Ovary (tissue), 10 donors: ENCODE measurements at places on chromosomes 12 and 14. TPM values are rescaled to one million over a fixed set of nuclear protein-coding genes. Genes with fewer than 3 reads are reported as not detected.

DNA sequence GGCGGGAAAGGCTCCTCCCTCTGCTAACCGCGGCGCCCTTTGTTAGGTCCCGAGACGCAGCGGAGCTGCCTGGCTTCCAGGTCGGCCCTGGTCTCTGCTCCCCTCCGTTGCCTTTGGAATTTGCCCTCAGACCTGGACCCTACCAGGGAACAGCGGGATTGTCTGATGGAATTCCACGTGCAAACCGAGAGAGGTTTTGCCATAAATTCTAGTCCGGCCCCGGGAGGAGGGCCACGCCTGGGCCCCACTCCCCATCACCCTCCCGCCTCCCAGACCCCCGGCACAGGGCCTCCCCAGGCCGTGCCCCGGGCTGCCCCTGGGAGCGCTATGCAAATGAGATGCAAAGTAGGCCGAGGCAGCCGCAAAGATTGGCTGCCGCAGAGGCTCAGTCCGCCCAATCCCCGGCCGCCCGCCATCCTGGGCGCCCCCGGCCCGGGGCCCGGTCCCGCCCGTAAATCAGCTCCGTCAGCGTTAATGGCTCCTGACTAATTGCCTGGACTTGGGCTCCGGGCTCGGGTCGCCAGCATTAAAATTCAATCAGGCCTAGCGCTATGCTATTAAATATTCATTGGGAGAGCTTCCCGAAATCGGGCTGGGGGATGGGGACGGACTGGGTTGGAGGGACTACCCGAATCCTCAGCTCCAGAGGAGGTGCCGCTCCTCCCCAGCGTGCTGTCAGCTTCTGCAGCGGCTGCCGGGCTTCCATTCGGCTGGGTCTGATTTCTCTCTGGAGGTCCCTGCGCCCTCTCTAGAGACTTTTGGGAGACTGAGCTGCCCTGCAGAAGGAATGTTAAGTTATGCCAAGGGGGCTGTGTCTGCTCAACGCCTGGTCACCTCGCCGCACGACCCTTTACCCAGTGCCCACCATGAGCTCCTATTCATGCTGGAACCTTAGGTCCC, 15.7 kb upstream of the FIGNL2 start:
- no peak for DNase-seq

- DNase-seq = no peak
These were observed 375.5 kb upstream of the RGS6 start for GRCh38 chr14:71556730-71557129.

GRCh38 chr12:4438834-4439596, 6.6 kb downstream of the FGF6 start:
- no peak for DNase-seq

- DNase-seq = no peak
These were observed 128.1 kb downstream of the ASCL1 start for GRCh38 chr12:103085541-103085940.

DNA sequence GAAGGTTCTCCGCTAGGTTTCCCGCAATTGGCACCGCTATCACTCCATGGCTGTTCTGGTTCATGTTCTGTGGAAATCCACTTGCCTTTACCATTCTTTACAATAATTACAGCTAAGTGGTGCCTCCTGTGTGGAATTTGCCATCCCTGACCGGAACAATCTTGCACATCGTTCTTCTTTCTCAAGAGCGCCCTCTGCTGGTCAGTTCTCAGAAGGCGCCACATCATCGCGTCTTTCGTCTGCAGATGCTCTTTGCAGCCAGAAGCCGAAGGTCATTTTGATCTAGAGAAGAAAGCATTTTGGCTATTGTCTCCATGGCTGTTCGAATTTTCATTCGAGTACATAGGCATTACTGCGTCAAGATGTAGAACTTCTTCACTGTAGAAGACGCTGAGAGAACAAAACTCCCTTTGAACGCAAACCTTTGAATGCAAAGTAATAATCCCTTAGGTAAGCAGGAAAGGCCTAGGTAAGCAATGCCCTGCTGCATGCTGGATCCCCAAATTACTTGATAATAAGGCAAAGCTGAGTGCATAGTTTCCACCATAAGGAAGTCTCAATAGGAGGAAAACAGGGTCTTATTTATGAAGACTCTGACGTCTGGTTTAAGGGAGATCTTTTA, 10.1 kb upstream of the RTRAF start:
- peak; percentile 81 for DNase-seq

- DNase-seq = no peak
These were observed 96.8 kb upstream of the DIO3 start for GRCh38 chr14:101464310-101464983.

- DNase-seq = no peak
These were observed 21.3 kb downstream of the PRKD1 start for GRCh38 chr14:29906256-29906870.

The LMNTD1 gene
- total RNA-seq = 0.56 TPM

The STXBP6 gene
- total RNA-seq = 9.3 TPM
